ENCODE measurements at places on chromosomes 4 and X. TPM values are rescaled to one million over a fixed set of nuclear protein-coding genes. Genes with fewer than 3 reads are reported as not detected.

- no peak overlapping the region for H3K27ac ChIP-seq
- H3K36me3 ChIP-seq = no peaks in the 10 kb centered on the region
- H3K27me3 ChIP-seq = no peaks in the 10 kb centered on the region
- no peak overlapping the region for H3K4me3 ChIP-seq
- no peak for DNase-seq
Observed at GRCh38 chr4:100372432-100372831, 145.4 kb downstream of the EMCN start.

- no peak overlapping the region for H3K4me3 ChIP-seq
- DNase-seq = no peak
- no peak overlapping the region for H3K27ac ChIP-seq
- no peaks in the 10 kb centered on the region for H3K36me3 ChIP-seq
Observed at GRCh38 chr4:46146993-46147392, 23.1 kb upstream of the GABRG1 start.

DNA sequence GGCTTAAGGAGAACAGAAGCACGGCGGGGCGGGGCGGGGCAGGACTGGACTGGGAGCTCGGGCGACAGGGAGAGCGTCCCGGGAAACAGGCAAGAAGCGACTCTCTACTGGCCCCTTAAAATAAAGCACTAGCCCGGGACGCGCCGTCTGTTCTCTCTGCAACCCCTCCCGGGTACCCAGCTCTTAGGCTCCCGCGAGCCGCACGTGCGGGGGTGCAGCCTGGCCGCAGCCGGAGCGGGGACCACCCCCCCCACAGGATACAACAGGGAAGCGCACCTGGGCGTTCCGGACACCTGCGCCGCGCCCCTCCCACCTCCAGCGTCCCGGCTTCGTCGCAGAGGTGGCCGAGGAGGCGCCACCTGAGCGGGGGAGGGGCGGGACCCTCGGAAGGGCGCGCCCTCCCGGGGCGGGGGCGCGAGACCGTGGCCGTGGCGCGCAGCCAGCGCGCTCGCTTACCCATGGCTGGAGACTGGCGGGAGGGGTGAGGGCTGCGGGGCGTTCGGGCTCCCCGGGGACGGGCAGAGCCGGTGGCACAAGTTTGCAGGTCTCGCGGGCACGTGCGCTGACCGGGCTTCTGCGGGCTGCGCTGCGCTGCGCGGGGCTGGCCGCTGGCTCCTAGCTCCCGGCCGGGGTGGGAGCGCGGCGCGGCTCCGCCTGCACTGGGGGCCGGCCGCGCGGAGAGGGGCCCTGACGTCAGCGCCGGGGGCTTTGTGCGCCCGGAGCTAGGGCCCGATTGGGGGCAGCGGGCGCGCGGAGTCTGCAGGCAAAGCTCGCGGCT is 91.5 kb downstream of the GEMIN8 start:
- no peaks in the 10 kb centered on the region for H3K36me3 ChIP-seq
- peak overlapping the region; percentile 71 for H3K27ac ChIP-seq

DNA sequence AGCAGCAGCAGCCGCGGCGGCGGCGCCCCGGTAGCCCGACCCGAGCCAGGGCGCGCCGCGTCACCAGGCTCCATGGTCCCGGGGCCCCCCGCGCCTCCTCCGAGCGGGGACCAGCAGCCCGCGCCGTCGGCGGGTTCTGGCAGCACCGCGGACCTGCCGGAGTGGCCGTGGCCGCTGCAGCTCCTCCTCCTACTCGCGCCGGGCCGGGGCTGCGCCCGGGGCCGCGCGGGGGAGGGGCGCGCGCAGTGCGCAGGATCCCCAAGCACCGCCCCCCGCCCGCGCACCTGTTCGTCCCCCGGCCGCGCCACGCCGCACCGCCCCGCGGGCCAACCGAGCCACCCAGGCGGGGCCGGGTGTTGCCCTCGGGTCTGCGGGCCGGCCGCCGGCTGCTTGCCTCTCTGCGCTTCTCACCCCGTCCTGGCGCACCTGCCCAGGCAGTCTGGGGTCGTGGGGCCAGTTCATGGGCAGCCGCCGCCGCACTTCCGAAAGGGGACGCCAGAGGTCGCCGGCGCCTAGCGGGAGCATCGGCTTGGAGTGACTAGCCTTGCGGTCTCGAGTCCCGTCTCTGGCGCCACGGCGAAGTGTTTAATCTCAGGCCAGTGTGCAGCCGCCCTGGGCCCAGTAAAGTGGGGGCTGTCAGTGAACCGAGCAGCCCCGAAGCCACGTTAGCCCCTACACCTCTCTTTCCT is at the start of gene SLC9A7:
TSS of gene SLC9A7 (minus strand) at position 163 of the 689 bp plus-strand sequence. CDS start at position 74, 89 bp downstream.
- no peaks in the 10 kb centered on the region for H3K36me3 ChIP-seq
- peak; percentile 48 for DNase-seq
- H3K27me3 ChIP-seq = peaks cover 6% of the 10 kb centered on the region

FRG2 gene
- not detected for total RNA-seq

Data from lung (tissue), 17 donors.